Psoas muscle (tissue), 8 donors: ENCODE measurements at places on chromosomes 13 and 19. TPM values are rescaled to one million over a fixed set of nuclear protein-coding genes. Genes with fewer than 3 reads are reported as not detected.

- peak within 1 kb of the TSS; percentile 69 for H3K4me3 ChIP-seq
- H3K4me1 ChIP-seq, result peaks cover 5% of the 10 kb centered on the region
- DNase-seq, result no peak
- peak within 1 kb of the TSS; percentile 84 for H3K27ac ChIP-seq
These were observed at the start of gene TMTC4 for GRCh38 chr13:100674572-100674871. TSS of gene TMTC4 (minus strand) at chr13:100674795. CDS start at chr13:100670362, 4,433 bp downstream.

DNA sequence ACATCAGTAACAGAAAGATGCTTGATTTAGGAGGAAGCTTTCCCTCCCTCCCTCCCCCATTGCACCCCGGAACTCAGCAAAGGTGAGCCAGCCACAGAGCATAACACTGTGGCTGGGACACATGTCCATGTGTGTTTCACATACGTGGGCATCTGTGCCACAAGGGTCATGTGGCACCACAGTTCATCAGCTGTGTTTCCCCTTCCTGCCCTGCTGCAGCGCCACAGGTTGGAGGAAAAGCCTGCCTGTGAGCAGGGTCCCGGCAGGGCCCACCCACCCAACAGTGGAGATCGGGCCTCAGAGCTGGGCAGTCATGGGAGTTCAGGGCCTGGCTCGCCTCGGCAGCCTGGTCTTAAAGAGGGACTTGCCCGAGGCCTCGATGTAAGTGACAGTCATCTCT is 2.8 kb downstream of the ACP5 start:
- H3K36me3 ChIP-seq, result no peaks in the 10 kb centered on the region
- no peak for DNase-seq
- H3K27ac ChIP-seq, result no peak overlapping the region
- no peak overlapping the region for H3K4me3 ChIP-seq

DNA sequence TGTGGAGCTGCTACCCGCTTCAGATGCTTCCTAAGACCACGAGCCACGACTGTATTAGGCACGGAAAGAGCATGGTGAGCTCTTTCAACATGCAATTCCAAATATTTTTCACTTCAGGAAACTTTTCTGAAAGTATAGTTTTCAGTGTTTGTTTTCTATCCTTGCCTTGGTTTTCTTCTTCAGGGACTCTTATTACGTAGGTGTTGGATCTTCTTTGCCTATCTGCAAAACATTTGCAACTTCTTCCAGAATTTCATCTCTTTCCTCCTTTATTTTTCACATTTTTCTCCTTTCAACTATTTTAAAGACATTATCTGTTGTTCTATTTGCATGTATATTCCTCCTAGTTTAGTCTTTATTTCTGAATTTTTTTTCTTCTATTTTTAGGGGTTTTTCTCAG is 148.9 kb upstream of the LSM14A start:
- no peaks in the 10 kb centered on the region for H3K4me1 ChIP-seq
- no peak for DNase-seq
- no peak overlapping the region for H3K27ac ChIP-seq
- no peak overlapping the region for H3K4me3 ChIP-seq

- no peak overlapping the region for H3K4me3 ChIP-seq
- no peaks in the 10 kb centered on the region for H3K36me3 ChIP-seq
These were observed 525.1 kb downstream of the LMO7 start for GRCh38 chr13:76160961-76161925.

GRCh38 chr19:16899566-16900075 is 10.8 kb downstream of the F2RL3 start:
- H3K27me3 ChIP-seq, result peaks cover 33% of the 10 kb centered on the region
- no peak overlapping the region for H3K4me3 ChIP-seq
- no peak overlapping the region for H3K27ac ChIP-seq
- H3K36me3 ChIP-seq, result no peaks in the 10 kb centered on the region

DNA sequence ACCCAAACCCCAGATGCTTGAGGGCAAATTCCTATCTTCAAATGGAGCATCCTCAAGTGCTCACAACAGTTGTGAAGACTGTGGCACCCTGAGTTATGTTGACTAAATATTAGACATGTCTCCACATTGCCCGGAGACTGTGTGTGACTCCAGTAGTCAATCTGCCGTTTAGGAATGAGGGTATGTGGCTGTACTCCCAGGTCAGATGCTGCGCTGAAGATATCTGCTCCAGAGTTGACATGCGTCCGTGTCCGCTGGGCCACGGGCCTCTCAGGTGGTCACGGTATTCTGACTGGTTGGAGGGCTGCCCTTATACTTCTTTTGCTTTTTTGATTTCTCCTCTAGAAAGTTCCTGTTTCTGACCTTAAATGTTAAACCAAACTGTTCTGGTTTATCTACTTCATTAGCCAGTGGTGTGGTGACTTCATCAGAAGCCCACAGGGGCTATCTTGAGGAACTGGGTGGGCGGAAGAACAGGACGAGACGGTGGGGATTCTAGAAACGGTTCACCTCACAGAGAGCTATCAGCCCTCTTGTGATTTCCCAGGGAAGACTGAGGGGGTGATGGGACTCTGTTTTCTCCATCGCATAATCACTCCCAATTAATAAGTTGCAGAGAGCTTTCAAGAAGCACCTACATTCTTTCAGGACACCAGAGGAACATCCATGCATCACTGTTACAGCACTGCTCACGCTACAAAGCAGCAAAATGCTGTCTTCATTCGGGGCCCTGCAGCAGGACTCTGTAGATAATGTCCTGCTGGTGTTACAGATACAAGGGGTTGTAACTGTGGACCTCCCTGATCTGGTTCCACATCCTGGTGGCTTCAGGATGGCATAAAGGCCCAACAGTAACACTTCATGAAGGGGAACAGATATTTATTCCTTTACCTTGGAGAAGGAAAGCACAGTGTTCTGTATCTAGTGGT is 1.3 kb upstream of the LCP1 start:
- H3K27me3 ChIP-seq, result no peaks in the 10 kb centered on the region
- no peaks in the 10 kb centered on the region for H3K36me3 ChIP-seq
- H3K4me3 ChIP-seq, result no peak overlapping the region
- H3K27ac ChIP-seq, result no peak overlapping the region
- no peaks in the 10 kb centered on the region for H3K4me1 ChIP-seq

- peaks cover 16% of the 10 kb centered on the region for H3K36me3 ChIP-seq
- no peak for DNase-seq
- peak overlapping the region; percentile 23 for H3K27ac ChIP-seq
- H3K27me3 ChIP-seq, result no peaks in the 10 kb centered on the region
- no peak overlapping the region for H3K4me3 ChIP-seq
These were observed 6.6 kb upstream of the DHDH start for GRCh38 chr19:48926909-48927308.

DNA sequence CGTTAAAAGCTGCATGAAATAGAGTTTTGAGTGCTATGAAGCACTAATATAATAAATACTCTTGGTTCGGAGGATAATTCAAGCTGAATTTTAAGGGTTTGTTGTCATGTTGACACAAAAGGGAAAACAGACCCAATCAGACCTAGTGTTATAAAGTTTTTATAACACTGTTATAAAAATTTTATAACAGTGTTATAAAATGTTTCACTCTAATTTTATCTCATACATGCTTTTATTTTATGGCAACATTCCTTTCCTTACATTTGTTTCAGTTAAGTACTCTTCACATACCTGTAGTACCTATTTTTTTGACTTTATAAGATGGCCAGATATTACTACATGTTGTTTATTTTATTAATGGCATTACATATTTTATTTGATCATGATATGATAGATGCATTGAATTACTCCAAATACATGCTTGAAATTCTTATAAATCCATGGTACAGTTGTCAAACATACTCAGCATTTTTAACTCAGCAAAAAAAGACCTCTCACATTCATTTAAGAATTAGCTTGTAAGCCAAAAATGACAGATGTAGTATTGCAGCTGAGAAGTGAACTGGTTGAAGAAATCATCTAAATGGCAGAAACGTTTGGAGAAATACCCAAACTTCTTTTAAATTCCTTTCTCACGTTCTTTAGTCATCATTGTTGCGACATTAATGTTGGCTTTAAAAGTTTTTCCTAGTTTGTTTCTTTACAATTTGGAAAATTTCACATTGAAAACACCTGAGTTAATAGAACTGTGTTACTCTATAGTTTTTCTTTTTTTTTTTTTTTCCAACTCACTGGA is 104.5 kb downstream of the PIBF1 start:
- DNase-seq, result no peak
- H3K27ac ChIP-seq, result no peak overlapping the region
- no peaks in the 10 kb centered on the region for H3K4me1 ChIP-seq
- no peaks in the 10 kb centered on the region for H3K36me3 ChIP-seq
- no peak overlapping the region for H3K4me3 ChIP-seq

DNA sequence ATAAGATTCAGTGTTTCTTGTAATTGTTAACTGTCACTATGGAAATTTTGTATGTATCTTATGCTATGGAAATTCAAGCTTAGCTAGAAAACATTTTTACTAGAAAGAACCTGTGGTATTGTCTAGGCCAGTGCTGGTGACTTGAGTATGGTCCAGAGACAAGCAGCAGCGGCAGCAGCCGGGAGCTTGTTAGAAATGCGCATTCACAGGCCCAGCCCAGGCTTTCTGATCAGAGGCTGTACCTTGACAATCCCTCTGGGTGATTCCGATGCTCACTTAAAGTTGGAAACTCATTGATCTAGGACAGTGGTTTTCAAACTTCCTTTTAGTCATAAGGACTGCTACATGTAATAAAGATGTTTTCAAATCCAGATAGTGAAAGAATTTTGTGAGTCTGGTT is 287.4 kb downstream of the SHISA2 start:
- no peaks in the 10 kb centered on the region for H3K36me3 ChIP-seq
- no peak overlapping the region for H3K4me3 ChIP-seq
- no peaks in the 10 kb centered on the region for H3K4me1 ChIP-seq
- no peak overlapping the region for H3K27ac ChIP-seq
- no peak for DNase-seq

GRCh38 chr13:33127009-33127551 is 110.9 kb downstream of the KL start:
- H3K4me3 ChIP-seq, result peak overlapping the region; percentile 31
- no peaks in the 10 kb centered on the region for H3K27me3 ChIP-seq
- H3K4me1 ChIP-seq, result peaks cover 33% of the 10 kb centered on the region

DNA sequence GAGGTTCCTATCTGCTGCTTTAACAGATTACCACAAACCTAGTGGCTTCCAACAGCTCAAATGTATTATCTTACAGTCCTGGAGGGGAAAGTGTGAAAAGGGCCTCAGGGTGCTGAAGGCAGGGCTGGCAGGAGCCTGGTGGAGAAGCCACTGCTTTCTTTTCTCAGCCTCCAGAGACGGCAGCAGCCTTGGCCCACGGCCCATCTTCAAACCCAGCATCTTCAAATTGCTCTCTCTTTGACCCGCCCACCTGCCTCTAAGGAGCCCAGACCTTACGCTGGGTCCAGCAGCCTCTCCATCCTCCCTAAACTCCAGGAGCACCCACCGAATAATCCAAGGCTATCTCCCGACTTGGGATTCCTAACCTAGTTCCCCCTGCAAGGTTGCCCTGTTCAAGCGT is 35.6 kb downstream of the C13orf46 start:
- H3K36me3 ChIP-seq, result no peaks in the 10 kb centered on the region
- no peak overlapping the region for H3K27ac ChIP-seq
- no peaks in the 10 kb centered on the region for H3K27me3 ChIP-seq
- no peak overlapping the region for H3K4me3 ChIP-seq
- DNase-seq, result no peak
- no peaks in the 10 kb centered on the region for H3K4me1 ChIP-seq

DNA sequence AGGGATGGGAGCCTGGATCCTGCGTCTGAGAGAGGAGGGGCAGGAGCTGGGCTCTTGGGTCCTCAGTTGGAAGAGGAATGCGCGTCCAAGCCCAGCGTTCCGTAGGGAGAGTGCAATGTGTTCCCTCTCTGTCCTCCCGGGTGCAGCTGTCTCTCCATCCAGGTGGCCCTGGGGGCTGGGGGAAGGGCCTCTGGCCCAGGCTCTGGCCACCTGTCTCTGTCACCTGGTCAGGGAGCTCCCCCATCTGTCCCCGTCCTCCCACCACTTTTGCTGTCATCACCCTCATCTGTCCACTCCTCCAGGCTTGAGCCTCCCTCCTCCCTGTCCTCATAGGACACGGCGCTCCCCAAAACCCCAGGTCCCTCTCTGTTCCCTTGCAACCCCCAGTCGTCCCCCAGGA is 3.7 kb upstream of the SBK2 start:
- H3K27me3 ChIP-seq, result no peaks in the 10 kb centered on the region
- peaks cover 12% of the 10 kb centered on the region for H3K4me1 ChIP-seq
- no peaks in the 10 kb centered on the region for H3K36me3 ChIP-seq
- no peak overlapping the region for H3K4me3 ChIP-seq

DNA sequence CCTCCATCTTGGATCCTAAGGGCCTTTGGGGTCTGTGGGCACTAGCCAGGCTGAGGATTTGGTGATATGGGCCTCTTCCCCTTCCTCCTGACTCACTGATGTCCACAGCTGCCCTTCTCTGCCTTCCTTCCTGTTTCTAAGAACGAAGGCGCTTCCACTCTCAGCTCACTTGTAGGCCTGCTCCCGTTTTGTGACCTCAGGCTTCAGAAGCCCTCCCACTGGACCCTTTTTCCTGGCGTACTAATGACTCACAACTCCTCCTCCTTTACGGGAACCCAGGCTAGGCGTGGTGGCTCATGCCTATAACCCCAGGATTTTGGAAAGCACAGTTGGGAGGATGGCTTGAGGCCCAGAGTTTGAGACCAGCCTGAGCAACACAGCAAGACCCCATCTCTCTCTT is 55.6 kb downstream of the TMED1 start:
- peaks cover 15% of the 10 kb centered on the region for H3K4me1 ChIP-seq
- H3K27me3 ChIP-seq, result no peaks in the 10 kb centered on the region
- no peak for DNase-seq
- H3K4me3 ChIP-seq, result no peak overlapping the region
- peaks cover 99% of the 10 kb centered on the region for H3K36me3 ChIP-seq

- no peaks in the 10 kb centered on the region for H3K4me1 ChIP-seq
- H3K4me3 ChIP-seq, result no peak overlapping the region
These were observed 21.9 kb downstream of the CCL25 start for GRCh38 chr19:8074501-8074900.

DNA sequence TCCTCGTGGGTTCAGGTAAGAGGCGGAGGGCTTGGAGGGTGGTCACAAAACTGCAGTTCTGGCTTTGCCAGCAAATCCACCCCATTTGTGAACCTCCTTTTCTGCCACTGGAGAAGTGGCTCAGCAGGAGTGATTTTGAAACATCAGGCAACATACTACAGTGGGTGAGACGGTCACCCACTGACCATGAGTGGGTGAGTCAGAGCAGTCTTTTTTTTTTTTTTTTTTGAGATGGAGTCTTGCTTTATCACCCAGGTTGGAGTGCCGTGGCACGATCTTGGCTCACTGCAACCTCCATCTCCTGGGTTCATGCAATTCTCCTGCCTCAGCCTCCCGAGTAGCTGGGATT is 3.0 kb downstream of the TOMM40 start:
- H3K4me3 ChIP-seq, result no peak overlapping the region
- peaks cover 21% of the 10 kb centered on the region for H3K4me1 ChIP-seq
- H3K27me3 ChIP-seq, result no peaks in the 10 kb centered on the region
- peaks cover 63% of the 10 kb centered on the region for H3K36me3 ChIP-seq
- H3K27ac ChIP-seq, result no peak overlapping the region

GRCh38 chr13:103282571-103283450 is 216.6 kb upstream of the SLC10A2 start:
- H3K27me3 ChIP-seq, result no peaks in the 10 kb centered on the region
- no peak overlapping the region for H3K4me3 ChIP-seq
- H3K36me3 ChIP-seq, result no peaks in the 10 kb centered on the region
- no peaks in the 10 kb centered on the region for H3K4me1 ChIP-seq

- H3K27ac ChIP-seq, result no peak overlapping the region
- no peak for DNase-seq
- no peak overlapping the region for H3K4me3 ChIP-seq
- H3K4me1 ChIP-seq, result no peaks in the 10 kb centered on the region
- H3K36me3 ChIP-seq, result no peaks in the 10 kb centered on the region
- H3K27me3 ChIP-seq, result no peaks in the 10 kb centered on the region
These were observed 8.6 kb downstream of the OR7C2 start for GRCh38 chr19:14949876-14950275.

Gene LIN37
- polyA plus RNA-seq, result 26.8 TPM

Gene ZBTB7A
- polyA plus RNA-seq, result 20.3 TPM

Gene ZNF724
- 0.17 TPM for polyA plus RNA-seq

Gene ELOF1
- polyA plus RNA-seq, result 82.5 TPM

Gene PCDH17
- polyA plus RNA-seq, result 0.18 TPM
